ENCODE measurements at places on chromosomes 7 and 10.

DNA sequence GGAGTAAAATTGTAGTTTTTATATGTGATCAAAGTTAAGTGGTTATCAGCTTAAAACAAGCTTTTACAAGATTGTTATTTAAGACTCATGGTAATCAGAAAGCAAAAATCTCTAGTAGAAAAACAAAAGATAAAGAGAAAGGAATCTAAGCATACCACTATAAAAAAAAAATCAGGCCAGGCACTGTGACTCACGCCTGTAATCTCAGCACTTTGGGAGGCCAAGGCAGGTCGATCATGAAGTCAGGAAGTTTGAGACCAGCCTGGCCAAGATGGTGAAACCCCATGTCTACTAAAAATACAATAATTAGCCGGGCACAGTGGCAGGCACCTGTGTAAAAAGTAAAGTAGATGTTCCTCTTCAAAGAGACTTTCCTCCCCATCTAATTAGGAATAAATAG is 265.9 kb upstream of the NRP1 start:
- no peak for DNase-seq

- no peak for DNase-seq
Measured at GRCh38 chr7:120639884-120640283, 218.1 kb downstream of the TSPAN12 start.

GRCh38 chr7:17948526-17949238 is 8.4 kb upstream of the SNX13 start:
- no peak for DNase-seq

DNA sequence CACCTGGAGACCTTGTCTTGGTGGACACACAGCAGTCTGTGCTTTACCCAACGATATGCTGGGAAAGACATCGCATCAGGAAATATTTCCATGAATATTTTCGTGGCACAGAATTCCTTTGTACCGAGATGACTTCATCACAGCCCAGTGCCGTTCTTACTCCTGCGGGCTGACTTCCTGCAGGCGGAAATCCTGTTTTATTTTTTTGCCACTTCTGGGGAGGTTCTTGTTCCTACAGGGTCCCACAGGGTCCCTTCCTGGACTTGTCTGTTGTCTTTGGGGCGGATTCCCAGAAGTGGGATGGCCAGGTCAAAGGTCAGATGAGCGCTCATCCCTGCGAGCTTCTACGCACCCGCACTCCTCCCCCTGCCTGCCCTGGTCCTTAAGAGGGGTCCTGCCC is 86.5 kb downstream of the DNAJB6 start:
- no peak for DNase-seq

DNA sequence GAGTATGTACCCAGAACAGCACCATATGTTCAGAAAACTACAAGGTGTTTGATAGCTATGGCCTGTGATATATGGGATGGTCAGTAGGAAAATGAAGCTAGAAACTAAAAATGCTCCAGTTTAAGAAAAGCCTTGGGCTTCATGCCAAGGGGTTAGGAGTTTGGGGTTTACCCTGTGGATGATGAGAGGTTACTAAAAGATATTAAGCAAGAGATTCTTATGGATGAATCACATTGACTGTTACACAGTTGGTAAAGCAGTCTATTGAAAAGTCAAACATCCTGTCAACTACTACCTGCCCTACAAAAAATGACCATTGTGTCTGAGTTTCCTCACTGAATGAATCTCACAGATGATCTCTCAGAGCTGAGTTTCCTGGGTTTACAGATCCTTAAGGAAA is 166.2 kb upstream of the INHBA start:
- no peak for DNase-seq

GRCh38 chr10:102460836-102461186 is 9.5 kb upstream of the C10orf95 start:
- peak; percentile 81 for DNase-seq

GRCh38 chr10:83937826-83938225 is 201.5 kb upstream of the GHITM start:
- DNase-seq = no peak

- no peak for DNase-seq
Measured at GRCh38 chr7:71016401-71016800, 115.5 kb upstream of the GALNT17 start.

GRCh38 chr7:7527047-7527446 is 8.6 kb downstream of the COL28A1 start:
- no peak for DNase-seq

DNA sequence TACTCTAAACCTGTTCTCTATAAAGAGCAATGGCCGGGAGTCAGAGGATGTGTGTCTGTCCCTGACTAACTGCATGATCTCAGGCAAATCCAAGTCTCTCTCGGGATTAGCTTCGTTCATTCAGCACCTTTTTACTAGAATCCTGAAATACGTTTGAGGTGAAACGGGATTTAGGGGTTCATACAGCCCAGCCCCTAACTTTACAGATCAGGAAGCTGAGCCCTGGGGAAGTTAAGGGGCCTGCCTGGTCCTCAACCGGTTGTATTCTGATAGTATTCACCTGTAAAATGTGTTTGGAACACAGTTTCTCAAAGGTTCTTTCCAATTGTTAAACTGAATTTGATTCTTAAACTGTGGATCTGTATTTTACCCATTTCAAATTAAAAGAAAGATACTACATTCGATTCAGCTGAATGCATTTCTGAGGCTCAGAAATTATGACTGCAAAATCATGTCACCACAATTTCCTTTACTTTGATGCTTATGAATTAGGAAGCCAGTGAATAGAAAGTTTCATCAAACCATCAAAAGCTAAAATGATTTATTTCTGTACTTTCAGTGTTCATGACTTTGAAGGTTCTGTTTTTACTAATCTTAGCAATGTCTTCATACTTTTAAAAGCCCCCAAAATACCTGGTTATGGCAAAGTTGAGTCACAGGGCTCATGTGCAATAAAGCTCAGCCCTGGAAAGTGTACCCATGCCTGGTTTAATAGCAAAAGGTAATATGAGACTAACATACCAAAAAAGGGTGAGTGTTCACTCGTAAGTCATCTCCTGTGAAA is 28.9 kb upstream of the EZH2 start:
- no peak for DNase-seq

GRCh38 chr7:33671531-33672262 is 233.6 kb upstream of the BMPER start:
- DNase-seq = no peak

GRCh38 chr10:33005322-33006301 is 47.6 kb upstream of the ITGB1 start:
- DNase-seq = no peak

DNA sequence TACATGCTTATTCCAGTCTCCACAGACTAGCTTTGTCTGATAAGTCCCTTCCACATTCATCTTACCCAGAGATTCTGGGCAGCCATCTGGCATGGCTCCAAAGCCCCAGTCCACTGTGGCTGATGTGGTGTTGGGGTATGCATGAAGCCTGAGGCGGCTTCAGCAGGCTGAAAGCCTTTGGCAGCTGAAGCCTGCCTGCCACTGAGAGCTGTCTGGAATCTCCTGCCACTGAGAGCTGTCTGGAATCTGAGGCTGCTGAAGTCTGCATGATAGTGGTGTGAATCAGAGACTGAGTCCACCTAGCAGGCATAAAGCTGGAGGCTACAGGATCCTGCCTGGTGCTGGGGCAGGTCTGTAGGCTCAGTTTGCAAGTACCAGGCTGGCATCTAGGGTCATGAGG is 87.1 kb downstream of the DYNC1I1 start:
- no peak for DNase-seq

GRCh38 chr10:65491799-65492198 is 1434.0 kb upstream of the LRRTM3 start:
- DNase-seq = peak; percentile 14

GRCh38 chr7:1248143-1248915 is 15.7 kb downstream of the UNCX start:
- DNase-seq = peak; percentile 57

GRCh38 chr7:141221007-141221612 is 147.2 kb downstream of the TMEM178B start:
- no peak for DNase-seq

DNA sequence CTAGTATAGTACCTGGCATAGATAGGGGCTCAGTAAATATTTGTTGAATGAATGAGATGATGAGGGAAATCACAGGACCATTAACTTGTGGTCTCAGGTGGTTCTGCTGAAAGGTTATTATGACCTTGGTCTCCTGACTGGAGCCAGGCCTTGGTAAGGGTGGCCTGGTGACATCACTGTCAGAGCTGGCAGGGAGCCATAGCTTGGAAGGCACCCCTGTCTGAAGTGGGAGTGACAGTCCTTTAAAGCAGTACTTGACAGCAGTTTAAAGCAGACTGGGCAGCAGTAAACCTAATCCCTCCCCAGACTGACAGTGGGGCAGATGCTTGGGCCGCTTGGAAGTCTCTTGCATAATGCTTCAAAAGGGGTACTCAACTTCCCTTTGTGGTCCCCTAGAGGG is 13.4 kb downstream of the DPCD start:
- DNase-seq = no peak

- DNase-seq = no peak
Measured at GRCh38 chr10:127907411-127908105, 655 bp downstream of the PTPRE start.

- no peak for DNase-seq
Measured at GRCh38 chr10:86642499-86642898, 11.8 kb upstream of the OPN4 start.

GRCh38 chr7:2819954-2820397 is 24.1 kb downstream of the GNA12 start:
- DNase-seq = no peak

DNA sequence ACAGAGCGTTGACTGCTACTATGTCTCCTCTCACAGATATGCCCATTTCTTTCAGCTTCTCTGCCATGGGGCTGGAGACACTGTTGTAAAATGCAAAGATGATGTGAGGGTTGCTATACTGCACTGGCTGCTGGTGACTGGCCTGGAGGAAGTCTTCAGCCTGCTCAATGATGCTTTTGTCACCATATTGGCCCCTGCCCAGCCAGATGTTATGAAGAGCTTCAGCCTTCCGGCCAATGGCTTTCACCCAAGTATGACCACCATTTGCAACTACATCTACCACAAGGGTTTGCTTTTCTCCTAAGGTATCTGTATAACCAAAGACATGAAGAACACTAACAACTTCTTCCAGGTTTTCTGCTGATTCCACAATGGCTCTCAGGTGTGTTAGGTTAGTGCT is 1.6 kb downstream of the C7orf25 start:
- DNase-seq = no peak

- no peak for DNase-seq
Measured at GRCh38 chr10:9515922-9516321, 1461.4 kb downstream of the GATA3 start.

GRCh38 chr7:95018021-95018420 is 110.6 kb downstream of the PPP1R9A start:
- DNase-seq = no peak

DNA sequence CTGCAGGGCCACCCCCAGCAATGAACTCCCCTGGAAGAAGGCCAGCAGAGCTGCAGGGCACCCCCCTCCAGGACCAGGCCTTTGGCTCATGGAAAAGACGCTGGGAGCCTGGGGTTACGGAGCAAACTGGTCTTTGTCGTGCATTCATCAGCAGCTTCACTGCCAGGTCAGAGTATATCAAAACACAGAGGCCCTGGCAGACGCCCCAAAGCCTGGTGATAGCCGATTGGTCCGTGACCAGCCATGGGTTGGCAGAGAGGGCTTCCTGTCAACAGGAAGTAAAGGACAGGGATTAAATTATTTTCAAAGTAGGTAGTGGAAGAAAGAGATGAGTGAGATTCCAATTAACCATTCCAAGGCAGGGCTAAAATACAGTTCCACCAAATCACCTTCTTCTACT is 9.0 kb downstream of the PRKAG2 start:
- DNase-seq = no peak

DNA sequence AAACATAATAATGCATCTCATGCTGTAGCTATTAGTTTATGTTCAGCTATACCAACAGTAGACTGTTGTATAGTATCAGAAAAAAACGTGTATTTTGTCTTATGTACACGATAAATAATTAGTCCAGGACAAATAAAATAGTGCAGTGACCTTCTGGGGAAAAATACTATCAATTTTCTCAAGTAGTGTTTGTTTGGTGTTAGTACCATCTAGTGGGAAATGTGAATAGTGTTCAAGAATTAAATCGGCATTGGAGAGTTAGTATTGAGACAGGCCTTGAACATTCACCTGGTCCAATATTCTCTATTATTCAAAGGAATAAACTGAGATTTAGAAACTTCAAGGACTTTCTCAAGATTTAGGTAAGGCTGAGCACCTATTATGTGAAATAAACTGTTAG is 21.7 kb upstream of the OR2A5 start:
- DNase-seq = no peak

GRCh38 chr7:108911016-108911415 is 341.3 kb downstream of the DNAJB9 start:
- no peak for DNase-seq

DNA sequence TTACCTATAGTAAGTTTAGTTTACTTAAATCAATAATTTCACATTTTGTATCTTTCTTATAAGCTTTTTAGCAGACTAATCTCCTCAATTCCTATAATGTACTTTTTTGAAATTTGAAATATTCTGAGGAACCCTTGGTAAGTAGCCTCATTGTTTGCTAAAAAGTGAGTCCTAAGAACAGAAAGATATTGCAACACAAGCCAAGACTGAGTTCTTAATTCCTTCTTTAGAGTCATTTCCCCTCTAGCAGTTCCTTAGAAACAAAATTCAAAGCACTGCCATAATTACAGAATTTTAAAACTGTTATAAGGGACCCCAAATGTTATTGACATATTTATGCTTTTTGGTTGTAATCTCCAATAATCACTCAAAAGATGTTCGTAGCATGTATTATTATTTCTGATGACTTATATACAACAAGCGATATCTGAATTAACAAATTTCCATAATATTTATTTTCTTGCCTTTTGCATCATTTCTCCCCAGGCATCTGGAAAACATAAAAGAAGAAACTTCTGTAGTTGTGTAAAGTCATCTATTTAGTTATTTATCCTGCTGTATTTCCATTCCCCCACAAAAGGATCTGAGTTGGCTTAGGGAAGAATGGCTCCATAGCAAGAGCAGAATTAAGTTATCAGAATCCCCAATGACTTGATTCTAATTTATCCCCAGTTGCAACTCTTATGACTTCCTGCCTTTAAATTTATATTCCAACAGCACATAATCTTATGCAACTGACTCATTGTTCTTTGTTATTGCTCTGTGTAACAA is 67.8 kb downstream of the TMEM26 start:
- DNase-seq = no peak

- no peak for DNase-seq
Measured at GRCh38 chr10:50674469-50675254, 50.9 kb upstream of the SGMS1 start.

GRCh38 chr7:3882782-3883181 is 581.7 kb downstream of the SDK1 start:
- no peak for DNase-seq
